ENCODE measurements at places on chromosomes 13 and 19. TPM values are rescaled to one million over a fixed set of nuclear protein-coding genes. Genes with fewer than 3 reads are reported as not detected.

The TEAD2 gene
- 73.2 TPM for total RNA-seq

DNA sequence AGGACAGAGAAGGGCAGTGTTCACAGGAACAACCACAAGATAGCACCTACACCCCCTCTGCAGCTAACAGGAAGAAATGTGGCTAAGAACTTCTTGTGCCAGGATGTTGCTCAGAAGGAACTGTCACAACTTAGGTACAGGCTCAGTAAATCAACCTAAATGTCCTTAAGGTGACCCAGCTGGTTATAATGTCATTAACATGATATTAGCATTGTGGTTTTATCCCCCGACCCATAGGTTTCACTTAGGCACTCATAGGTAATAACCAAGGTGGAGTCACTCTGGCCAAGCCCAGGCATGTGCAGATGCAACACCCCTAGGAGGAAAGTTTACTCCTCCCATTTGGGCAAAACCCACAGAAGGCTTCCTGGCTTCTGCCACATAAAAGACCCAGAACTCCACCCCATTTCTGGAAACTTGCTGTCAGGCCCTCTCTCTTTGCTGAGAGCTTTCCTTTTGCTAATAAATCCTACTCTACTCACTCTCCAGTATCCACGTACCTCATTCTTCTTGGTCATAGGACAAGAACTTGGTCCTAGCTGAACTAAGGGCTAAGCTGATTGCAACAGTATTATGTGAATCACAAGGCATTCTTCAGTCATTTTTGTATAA lies 951.3 kb downstream of the SLITRK5 start:
- no peak for DNase-seq

DNA sequence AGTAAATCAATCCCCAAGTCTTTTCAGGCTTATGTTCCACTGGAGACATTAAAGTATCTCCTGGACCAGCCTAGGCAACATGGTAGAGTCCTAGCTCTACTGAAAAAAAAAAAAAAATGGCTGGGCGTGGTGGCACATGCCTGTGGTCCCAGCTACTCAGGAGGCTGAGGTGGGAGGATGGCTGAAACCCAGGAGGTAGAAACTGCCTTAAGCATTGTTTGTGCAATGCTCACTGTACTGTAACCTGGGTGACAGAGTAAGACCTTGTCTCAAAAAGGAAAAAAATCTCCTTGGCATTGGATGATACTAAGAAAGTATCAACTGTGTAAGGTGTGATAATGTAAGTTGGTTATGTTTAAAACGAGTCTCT lies 8.8 kb downstream of the KLK8 start:
- no peak for DNase-seq

GRCh38 chr19:29658221-29658991 lies 6.9 kb upstream of the PLEKHF1 start:
- DNase-seq: no peak

The NAPA gene
- total RNA-seq: 109 TPM

DNA sequence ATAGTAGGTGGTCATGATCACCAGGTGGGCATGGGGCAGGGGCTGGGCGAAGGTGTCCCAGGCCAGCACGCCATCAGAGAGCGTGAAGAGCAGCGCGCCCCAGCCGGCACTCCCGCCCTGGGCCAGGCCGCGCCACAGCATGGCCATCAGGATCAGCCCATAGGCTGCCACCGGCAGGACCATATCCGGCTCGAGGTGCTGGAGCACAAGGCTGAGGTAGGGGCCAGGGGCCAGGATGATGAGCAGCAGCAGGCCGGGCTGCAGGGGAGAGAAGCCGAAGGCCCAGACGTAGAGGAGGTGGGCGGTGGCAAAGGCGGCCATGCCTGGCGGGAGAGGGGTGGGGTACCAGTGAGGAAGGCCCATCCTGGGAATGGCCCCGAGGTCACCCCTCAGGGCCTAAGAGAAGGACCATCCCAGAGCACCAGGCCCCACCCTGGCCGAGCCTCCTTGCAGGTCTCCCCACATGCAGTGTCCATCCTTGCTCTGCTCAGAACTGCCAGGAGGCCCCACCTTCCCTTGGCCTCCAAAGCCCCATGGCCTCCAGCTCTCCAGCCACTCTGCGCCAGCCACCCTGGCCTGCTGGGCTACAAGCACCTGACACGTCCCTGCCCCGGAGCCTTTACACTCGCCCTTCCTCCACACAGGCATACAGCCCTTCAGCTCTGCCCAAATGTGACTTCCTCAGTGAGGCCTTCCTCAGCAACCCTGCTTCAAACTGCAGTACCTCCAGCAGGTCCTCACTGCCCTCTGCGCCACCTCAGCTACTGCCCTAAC lies 1.1 kb downstream of the TMEM86B start:
- DNase-seq: no peak

The RGL3 gene
- 2.2 TPM for total RNA-seq

The KLK15 gene
- total RNA-seq: not detected

DNA sequence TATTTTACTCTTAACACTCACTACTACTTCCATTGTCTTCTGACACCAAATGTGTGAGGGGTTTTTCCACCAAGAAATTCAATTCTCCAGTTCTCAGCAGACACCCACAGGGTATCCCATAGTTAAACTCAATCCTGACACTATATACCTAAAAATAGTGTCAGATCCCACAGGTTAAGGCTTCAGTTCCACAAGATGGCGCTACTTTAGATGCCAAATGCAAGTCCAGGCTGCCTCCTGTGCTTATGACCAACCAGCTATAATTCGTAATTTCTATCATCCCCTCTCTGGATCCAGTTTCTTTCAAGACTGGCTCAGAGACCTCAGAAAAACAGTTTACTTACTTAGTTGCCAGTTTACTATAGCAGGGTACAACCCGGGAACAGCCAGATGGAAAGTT lies 1146.2 kb upstream of the SPRY2 start:
- DNase-seq: no peak

GRCh38 chr19:17448131-17448967 lies at the start of gene TMEM221:
TSS of gene TMEM221 (minus strand) at chr19:17448668. CDS start at chr19:17448462, 206 bp downstream.
- DNase-seq: no peak

DNA sequence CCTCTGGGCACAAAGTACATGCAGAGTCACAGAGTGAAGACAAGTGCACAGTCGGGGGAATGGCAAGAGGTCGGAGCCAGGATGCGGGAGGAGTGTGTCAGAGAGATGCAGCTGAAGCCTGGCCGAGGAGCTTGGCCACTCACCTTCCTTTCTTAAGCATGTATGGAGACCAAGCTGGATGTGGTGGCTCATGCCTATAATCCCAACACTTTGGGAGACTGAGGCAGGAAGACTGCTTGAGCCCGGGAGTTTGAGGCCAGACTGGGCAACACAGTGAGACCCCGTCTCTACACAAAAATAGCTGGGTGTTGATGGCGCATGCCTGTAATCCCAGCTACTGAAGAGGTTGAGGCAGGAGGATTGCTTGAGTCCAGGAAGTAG lies 67.0 kb downstream of the LATS2 start:
- DNase-seq: no peak

The IGFL1 gene
- total RNA-seq: not detected

The ANGPTL4 gene
- total RNA-seq: 3.7 TPM

GRCh38 chr19:38945562-38946228 lies 15.0 kb downstream of the MRPS12 start:
- DNase-seq: no peak

DNA sequence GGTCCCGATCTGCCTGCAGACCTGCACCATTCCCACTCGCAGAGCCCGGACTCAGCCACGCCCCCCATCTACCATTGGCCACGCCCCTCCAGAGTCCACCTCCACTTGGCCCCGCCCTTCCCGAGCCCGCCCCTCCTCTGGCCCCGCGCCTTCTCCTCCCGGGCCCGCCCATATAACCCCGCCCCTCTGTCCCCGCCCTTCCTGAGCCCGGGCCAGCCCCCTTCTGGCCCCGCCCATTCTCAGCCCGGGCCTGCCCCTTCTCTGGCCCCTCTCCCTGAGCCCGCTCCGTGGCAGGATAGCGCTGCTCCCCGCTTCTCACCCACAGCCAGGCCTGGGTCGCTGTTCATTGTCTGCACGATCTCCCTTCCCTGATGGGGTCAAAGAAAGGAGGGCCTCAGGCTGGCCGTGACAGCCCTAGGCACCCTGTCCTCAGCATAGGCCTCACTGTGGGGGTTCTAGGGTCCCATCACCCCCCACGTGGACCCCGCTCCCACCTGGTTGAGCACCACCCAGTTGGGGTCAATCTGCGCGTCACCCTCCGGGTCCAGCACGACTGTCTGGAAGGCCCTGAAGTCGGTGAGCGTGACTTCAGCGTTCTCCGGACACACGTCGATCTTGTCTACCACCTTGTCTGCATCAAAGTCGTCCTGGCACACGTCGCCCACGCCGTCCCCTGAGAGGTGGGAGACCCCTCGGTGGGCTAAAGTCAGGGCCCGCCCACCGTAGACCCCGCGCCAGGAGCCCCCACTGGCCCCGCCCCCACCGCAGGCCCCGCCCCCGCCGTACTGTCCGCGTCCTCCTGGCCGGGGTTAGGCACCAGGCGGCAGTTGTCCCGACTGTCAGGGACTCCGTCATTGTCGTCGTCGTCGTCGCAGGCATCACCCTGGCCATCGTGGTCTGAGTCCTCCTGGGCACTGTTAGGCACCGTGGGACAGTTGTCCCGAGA lies 5.7 kb downstream of the COMP start:
- DNase-seq: no peak

- DNase-seq: no peak
These were observed 13.6 kb downstream of the SPC24 start for GRCh38 chr19:11141937-11142527.

The ATCAY gene
- total RNA-seq: 0.71 TPM

DNA sequence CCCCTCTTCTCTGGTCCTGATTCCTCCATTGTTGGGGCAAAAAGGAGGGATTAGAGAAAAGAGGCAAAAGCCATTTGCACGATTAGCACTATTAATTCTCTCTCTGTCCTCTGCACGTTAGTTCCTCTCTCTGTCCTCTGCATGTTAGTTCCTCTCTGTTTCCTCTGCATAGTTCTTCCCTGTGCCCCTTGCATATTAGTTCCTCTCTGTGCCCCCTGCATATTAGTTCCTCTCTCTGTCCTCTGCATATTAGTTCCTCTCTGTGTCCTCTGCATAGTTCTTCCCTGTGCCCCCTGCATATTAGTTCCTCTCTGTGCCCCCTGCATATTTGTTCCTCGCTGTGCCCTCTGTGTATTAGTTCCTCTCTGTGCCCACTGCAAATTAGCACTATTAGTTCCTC lies 847.2 kb upstream of the GPC6 start:
- DNase-seq: no peak
